ENCODE measurements at places on chromosomes 1 and 21.

- no peak for DNase-seq
Measured at GRCh38 chr1:88878731-88879130, 12.6 kb downstream of the GTF2B start.

GRCh38 chr21:46545363-46545762 is 59.5 kb downstream of the S100B start:
- no peak for DNase-seq

GRCh38 chr1:172277275-172277674 is 143.2 kb upstream of the C1orf105 start:
- no peak for DNase-seq

DNA sequence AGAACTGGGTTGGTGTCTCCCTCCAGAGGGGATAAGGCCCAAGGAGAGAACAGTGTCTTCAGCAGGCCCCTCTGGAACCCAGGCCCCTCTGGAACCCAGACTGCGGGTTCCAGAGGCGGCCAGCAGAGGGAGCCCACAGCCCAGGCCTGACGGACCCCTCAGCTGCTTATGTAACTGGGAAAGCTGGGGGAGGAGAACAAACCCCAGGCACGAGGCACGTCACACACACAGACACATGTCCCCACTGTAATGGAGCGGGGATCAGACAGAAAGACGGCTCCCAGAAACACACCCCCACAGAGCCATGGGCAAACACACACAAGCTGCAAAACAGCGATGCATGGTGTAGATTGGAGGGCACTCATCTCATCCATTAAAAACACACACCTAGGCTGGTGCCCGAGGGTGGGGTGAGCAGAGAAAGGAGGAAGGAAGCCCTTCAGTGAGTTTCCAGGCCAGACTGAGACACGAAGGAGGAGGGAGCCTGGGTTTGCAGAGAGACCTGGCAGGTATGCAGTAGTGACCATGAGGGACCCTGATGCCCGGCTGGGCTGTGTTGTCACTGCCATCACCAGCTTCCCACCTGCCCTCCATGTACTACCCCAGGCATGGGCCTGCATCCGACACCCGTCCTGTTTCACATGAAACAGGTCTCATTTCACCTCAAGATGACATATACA is 2.8 kb upstream of the IGSF8 start:
- DNase-seq, result peak; percentile 76

GRCh38 chr1:161096530-161096929 is 1.6 kb upstream of the KLHDC9 start:
- no peak for DNase-seq

DNA sequence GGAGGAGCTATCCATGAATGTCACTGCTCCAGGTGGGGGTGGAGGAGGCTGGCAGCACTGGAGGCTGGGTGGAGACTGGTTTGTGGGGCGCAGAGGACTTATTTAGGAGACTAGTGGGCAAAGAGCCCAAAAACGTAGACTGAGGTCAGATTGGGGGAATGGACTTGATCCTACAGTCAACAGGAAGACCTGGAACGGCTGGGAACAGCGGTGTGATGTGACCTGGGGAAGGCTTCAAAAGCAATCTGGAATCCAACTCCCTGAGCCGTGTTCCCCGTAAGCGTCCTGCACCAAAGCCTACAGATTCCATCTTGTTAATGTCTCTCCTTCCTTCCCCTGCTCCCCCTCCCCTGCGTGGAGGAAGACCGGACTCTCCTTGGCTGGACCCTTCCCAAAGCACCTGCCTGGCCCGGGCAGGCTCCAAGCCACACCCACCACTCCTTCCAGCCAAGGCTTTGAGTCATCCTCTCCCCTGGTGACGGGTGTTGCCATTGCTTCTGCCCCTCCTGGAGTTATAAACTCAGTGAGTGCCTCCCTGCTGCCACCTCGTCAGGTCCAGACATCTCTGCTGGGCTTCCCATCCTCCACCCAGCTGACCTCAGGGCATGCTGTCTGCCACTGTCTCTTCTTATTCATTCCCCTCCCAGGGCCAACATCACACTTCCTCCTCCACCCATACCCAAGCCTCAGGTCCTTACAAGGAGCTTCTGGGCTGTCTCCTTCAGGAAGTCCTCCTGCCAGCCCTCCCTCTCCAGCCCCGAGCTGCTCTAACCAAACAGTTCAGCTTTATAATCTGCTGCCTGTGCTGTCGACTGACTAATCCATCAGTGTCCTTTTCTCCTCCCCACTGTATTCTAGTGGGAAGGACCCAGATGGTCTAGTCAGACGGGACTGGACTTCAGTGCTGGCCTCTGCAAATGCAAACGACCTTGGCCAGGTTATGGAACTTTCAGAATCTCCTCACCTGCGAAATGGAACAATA is 1.6 kb upstream of the CLSTN1 start:
- DNase-seq, result peak; percentile 31

GRCh38 chr1:21939650-21940374 is 2.7 kb upstream of the HSPG2 start:
- no peak for DNase-seq

DNA sequence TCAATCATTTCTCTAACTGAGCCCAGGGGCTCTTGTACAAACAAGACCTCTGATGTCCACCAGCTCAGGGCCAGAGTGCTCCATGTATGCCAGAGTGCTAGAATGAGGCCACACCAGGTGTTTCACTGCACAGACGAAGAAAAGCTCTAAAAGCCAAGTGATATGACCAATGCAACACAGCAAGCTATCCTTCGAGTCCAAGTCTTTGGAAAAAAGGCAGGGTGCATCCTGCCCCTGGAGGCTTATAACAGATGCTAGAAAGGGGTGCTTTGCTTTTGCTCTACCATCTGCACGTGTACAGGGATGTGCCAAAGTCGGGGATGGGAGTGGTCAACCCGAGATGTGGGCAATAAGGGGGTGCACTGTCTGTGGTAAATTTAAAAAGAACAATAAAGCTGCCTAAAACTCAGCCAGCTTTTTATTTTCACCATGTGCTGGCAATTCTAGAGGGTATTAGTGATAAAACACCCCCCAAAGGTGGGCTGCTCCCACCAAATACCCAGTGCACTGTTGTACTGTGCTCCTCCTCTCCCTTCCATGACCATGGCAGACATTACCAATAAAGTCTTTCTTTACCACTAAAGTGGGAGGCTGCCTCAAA is 32.1 kb downstream of the SMIM12 start:
- no peak for DNase-seq

- DNase-seq, result no peak
Measured at GRCh38 chr1:208219659-208220282, 24.4 kb downstream of the PLXNA2 start.

- DNase-seq, result peak; percentile 16
Measured at GRCh38 chr1:44408632-44409602, 3.9 kb downstream of the RNF220 start.

GRCh38 chr1:231311720-231312431 is 25.8 kb downstream of the EXOC8 start:
- no peak for DNase-seq

DNA sequence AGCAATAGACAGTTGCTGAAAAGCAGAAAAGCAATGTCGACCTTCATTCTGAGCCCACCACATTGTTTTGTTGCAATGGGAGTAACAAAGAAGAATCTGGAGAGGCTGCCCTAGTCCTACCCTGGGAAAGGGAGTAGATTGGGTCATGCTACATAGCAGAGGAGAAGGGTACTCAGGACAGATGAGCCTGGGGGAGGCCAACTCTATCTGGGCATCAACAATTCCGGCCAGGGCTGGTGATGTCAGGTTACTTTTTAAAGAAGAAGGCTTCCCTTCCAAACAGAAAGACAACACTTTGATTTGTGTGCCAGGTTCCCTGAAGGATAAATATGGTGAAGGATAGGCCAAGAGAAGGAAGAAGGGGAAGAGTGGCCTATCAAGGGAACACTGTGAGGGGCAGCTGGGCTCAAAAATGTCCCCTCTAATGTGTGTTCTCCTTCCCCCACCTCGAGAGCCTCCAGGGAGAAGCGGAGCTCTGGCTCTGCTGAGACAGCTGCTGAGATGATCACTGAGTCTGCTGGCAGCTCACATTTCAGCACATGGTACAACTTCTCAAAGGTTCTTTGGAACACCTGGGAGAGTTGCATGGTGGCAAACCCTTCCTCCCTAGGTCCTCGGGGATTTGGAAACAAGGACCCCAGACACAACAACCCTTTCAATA is 3.2 kb upstream of the ADIPOR1 start:
- DNase-seq, result no peak

- DNase-seq, result no peak
Measured at GRCh38 chr1:48761986-48762385, 14.7 kb downstream of the BEND5 start.
